ENCODE measurements at places on chromosomes 6 and 20.
A peak's percentile ranks its signal among the peaks of the same experiment; 100 is the strongest.

GRCh38 chr6:152341596-152341995 is 295.6 kb downstream of the SYNE1 start:
- no peak for DNase-seq

DNA sequence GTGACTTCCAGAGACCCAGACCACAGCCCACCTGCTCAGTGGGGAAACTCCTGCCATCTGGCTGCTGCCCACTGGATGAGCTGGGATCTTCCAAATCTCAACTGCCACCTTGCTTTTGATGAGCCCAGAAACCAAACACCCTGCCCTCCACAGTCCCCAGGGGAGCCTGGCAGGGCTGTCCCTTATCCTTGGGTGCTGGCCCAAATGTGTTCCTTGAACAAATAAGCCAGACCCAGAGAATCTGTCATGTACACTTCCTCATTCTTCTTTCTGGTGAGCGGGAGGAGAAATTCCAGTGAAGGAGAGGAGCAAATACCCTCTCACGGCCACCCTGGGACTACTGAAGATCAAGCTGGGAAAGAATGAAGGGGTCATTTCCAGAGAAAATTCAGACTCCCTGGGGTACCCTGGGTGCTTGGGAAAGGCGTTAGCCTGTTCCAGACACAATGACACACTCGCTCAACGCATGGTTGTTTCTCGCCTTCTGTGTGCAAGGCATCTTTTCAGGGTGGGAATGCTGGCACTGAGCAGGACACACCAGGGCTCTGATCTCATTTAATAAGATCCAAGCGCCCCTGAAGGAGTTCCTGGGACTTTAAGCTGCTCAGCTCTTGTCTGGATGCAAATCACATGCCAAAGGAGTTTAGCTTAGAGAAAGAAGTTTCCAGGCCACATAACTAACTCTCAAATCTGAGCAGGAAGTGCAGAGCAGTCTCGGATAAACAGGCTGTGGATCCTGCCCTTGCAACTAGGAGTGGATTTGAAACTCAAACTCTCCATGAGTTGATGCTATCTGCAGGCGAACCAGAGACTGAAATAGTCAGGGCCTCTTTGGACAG is 38.5 kb downstream of the PXDC1 start:
- DNase-seq, result no peak

GRCh38 chr6:21478883-21479539 is 114.5 kb upstream of the SOX4 start:
- DNase-seq, result peak; percentile 52

- no peak for DNase-seq
Observed at GRCh38 chr6:160882006-160882405, 109.6 kb upstream of the MAP3K4 start.

DNA sequence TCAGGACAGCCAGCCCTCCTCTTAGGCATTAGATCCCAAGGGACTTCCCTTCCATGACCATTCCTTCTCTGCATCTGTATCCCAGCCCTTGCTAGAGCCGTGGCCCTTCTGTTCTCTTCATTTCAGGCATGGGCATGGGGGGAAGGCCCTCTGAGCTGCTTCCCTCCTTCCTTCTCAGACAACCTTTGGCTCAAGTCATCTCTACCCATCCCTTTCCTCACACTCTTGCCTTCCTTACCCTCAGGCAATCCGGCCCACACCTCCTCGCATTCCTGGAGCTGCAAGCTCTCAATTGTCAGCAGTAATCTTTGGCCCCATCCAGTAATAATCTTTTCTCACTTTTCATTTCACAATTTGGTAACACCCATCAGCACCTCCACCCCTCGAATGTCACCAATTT is 426.9 kb upstream of the JARID2 start:
- no peak for DNase-seq

- no peak for DNase-seq
Observed at GRCh38 chr6:149458196-149458595, 26.6 kb downstream of the ZC3H12D start.

- peak; percentile 84 for DNase-seq
Observed at GRCh38 chr6:32868257-32868788, 14.3 kb downstream of the PSMB9 start.

DNA sequence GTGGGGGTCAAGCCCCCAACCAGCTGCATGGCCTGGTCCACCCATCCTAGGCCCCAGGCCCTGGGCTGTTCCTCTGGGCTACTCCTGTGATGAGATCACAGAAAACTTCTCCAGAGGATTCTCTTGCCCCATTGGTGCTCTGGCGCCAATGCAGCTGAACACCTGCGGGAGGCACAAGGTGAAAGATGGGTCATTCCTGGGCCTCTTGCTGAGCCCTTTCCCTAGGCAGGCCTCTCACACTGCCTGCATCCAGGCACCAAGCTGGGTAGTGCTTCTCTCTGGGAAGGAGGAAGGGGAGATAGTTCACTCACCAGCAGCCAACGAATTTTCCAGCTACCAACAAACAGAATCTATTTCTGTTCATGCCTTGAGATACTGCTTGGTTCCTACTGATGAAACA is 142.1 kb downstream of the PXDC1 start:
- no peak for DNase-seq
